Activated CD4-positive, alpha-beta T cell treated with anti-CD3 and anti-CD28 coated beads for 4 hours (primary cell): ENCODE measurements at places on chromosomes 6 and 20.
A peak's percentile ranks its signal among the peaks of the same experiment; 100 is the strongest.

- no peak for DNase-seq
Observed at GRCh38 chr20:4470375-4470774, 251.3 kb upstream of the PRND start.

DNA sequence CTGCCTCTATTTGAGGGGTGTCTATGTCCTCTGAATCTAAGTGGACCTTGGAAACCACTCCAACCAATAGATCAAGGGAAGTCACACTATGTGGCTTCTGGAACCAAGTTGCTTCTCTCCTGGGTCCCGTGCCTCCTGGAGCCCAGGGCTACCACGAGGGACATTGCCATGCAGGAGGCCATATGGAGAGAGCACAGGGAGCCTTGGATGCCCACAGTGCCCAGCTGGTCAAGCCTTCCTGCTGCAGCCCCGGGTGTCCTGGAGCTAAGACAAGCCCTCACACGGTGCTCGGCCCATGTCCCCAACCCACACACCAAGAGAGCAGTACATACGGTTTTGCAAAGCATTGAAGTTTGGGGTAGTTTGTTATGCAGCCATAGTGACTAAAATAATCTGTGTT, 231.6 kb downstream of the SYNDIG1 start:
- no peak for DNase-seq

- no peak for DNase-seq
Observed at GRCh38 chr6:130371921-130372420, 6.2 kb downstream of the TMEM200A start.

DNA sequence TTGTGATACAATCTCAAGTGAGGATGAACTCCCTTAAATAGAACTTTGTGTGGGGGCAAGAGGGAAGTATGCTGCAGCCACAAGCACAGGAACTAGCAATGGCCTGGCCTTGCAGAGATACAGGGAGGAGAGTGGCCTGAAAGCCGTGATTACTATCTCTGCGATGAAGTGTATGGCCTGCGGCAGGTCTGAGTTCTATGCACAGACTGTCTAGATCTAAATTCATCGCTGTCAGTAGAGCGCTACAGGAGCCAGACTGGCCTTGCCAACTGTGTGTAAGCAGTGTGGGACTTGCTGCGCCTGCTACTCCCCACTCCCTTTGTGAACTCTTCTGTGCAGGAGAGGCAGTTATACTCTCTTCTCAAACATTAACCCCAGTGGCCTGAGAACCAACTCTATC, 997.0 kb downstream of the GRIK2 start:
- DNase-seq = no peak

- DNase-seq = peak; percentile 35
Observed at GRCh38 chr6:26571592-26572296, 25.0 kb upstream of the ABT1 start.

- no peak for DNase-seq
Observed at GRCh38 chr6:89555031-89555430, 83.5 kb downstream of the LYRM2 start.

DNA sequence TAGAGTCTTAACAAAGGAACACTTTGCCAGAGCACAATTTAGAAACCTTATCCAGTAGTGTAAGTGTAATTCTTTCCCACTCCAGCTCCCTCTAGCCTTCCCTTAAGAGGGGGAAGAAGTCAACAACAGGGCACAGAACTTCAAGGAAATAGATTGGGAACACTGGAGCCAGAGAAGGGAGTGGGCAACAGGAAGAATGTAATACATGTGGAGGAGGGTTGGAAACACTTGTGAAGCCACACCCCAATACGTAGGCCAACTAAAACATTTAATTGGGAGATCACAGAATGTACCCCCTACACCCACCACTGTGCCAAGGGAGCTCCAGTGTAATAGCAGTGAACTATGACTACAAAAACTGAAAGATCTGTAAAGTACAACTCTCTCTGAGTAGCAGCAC, 735.7 kb upstream of the HS3ST5 start:
- no peak for DNase-seq

DNA sequence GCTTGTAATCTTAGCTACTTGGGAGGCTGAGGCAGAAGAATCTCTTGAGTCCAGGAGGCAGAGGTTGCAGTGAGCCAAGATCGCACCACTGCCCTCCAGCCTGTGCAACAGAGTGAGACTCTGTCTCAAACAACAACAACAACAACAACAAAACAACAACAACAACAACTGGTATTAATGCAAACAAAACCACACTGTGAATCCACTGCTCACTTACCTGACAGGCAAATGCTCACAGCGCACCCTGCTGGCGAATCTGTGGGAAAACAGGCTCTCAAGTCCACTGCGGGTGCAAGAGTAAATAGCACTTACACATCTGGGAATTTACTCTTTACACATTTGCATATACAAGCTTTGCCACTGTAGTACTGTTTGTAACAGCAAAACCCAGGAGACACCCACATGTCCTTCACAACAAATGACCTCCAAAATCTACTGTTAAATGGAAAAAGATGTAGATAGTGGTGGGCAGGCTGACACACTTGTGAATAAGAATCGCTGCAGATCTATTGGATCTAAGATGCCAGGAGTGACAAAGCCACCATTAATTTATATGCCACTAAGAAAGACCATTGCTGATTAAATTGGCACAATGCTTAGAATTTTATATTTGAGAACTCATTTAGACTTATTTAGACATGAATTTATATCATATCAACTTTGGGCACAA, 29.3 kb downstream of the NSFL1C start:
- peak; percentile 71 for DNase-seq

DNA sequence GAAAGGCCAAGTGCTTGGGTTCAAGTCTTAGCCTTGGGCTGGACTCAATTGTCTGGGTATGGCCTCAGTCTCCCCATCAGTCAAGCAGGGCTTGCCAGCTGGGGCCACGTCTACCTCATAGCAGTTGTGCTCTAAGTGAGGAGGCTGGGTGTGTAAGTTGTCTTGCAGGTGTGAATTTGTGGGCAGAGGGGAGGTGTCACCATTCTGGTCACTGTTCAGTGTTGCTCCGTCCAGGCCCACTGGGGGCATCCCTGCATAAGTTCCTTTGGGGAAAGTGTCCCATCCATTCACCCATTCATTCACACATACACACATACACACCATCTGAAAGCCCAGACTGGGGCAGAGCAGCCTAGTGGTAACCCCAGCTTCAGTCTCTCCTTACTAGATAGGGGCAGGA, 36.3 kb downstream of the TFEB start:
- DNase-seq = no peak

DNA sequence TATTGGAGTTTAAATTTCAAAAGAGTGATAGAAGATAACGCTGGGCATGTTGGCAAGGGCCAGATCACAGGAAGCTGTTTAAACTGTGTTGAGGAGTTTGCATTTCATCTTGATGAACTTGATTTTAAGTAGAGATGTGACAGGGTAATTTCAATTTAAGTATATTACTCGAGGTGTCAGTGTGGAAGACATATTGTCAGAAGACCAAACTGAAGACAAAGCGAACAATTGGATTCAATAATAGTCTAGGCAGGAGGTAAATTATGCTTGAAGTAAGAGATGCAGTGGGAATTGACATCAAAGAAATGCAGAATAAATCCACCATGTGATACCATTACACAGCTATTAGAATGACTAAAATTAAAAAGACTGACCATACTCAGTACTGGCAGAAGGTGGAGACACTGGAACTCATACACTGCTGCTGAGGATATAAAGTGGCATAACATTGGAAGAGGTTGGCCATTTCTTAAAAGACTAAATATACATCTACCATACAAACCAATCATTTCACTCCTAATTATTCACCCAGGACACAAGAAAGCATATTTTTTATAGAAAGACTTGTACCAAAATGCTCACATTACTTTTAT, 240.8 kb downstream of the ARHGAP18 start:
- no peak for DNase-seq

DNA sequence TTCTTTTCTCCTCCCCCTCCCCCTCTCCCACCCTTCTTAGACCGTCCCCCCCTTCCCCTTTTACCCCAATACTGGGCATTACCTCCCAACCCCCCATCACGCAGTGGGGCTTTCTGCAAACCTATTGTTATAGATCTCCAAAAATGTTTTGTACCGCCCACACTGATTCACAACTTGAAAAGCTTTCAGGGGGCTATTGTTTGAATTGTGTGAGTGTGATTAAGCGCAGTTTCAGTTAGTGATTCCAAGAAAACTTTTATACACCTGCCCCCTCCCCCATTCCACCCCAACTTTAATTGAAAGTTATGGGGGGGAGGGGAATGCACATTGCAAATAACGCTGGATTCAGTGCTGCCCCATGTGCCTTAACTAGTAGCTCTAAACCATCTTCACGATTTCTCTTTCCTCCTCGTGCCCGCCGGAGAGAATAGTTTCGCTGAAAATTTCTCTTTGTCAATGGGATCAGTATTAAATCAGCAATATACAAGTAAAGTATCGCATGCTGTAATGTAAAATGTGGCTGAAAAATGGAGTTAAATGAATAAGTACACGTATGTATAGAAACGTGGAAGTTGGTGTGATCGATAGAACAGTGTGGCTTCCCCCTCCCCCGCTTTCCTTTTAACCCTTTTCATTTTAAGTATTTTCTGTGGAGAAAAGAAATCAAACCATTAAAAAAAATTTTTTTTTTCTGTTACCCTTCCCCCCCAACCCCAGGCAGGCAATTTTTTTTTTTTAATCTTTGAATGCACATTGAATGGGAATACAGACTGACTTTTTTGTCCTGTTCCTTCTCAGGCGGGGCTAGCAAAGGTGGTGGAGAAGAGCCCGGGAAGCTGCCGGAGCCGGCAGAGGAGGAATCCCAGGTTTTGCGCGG, 632 bp downstream of the LIN28B start:
- DNase-seq = no peak
